ENCODE measurements at places on chromosomes 11 and 22.

DNA sequence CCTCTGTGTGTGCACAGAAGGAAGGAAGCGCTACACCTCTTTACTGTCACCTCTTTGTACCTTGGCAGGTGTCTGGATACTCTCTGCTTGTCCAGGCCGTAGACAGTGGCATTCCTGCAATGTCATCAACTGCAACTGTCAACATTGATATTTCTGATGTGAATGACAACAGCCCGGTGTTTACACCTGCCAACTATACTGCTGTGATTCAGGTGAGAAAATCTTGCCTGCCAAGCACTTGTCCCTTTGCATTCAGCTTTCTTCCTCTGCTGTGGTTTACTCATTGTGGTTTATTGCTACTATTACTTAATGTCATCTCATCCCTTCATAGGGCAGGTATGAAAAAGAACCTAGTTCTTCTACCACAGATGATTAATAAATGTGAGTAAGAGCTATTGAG lies 131.9 kb upstream of the MTNR1B start:
- no peak for DNase-seq

- no peak for DNase-seq
These were observed 14.3 kb downstream of the CD5 start for GRCh38 chr11:61116426-61117167.

DNA sequence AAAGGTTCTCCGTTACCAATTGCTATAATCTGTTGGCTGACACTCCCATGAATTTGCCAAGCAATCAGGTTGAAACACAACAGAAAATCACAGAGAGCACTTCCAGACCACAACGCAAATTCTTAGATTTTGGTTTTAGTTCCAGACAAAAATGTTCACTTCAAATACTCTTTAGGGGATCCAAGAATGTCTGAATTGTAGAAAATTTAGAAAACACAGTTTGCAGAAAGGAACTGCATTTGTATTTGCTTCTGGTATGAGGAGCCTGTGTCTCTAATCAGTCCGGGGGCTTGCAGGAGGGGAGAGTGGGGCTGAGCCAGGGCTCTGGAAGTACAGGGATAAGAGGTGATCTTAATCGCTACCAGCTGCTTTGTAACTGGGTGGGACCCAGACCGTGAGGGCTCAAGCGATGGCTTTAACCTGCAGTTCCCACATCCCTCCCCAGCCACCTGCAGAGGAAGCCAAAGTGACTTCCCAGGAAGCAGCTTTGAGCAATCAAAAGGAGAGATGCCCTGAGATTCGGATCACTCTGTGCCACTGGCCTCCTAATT lies 18.7 kb downstream of the SCUBE2 start:
- no peak for DNase-seq

GRCh38 chr11:111520560-111520959 lies 6.0 kb downstream of the HOATZ start:
- peak; percentile 74 for DNase-seq

DNA sequence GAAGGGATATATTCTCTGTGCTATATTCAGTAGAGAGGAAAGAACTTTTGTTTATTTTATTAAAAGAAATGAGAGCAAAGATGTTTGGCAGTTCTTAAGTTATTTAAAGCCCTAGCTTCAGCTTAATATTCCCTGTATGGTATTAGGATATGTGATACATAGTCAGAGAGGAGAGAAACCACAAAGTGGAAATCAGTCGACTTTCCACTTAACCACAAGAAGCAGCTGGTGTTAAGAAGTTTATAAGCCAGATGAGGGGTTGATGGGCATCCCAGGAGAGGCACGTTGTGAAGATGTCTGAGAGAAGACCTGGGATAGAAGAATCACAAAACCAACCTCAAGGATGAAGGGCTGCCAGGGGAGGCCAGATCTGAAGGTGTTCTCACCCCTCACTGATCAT lies 23.3 kb upstream of the PHF21B start:
- no peak for DNase-seq

DNA sequence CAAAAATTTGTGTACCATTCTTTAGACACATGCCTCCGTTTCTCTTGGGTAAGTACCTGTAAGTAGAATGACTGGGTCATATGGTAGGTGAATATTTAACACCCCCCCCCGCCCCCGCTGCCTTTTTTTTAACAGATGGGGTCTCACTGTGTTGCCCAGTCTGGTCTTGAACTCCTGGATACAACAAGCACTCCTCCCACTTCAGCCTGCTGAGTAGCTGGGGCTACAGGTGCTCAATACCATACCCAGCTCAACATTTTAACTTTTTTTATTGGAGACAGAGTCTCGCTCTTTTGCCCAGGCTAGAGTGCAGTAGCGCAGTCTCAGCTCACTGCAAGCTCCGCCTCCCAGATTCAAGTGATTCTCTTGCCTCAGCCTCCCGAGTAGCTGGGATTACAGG lies 32.5 kb downstream of the CECR2 start:
- DNase-seq = no peak

DNA sequence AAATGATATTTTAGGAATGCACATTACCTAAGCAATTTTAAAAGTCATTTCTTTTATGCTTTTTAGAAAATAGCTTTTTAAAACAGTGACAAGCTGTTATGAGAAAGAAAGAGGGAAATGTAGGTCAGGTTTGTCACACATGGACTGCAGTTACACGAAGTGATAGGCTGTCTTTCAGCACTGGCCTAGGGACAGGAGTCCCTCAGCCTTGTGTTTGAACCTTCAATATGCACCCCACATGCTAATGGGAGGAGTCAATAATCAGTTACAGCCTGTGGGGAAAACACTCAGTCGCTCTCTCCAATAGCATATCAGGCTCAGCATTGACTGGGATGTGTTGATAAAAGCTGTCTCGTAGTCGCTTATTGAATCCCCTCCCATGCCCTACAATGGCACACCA lies 45.8 kb downstream of the DNAJC24 start:
- DNase-seq = no peak

GRCh38 chr11:33388793-33389525 lies 131.8 kb downstream of the HIPK3 start:
- no peak for DNase-seq

DNA sequence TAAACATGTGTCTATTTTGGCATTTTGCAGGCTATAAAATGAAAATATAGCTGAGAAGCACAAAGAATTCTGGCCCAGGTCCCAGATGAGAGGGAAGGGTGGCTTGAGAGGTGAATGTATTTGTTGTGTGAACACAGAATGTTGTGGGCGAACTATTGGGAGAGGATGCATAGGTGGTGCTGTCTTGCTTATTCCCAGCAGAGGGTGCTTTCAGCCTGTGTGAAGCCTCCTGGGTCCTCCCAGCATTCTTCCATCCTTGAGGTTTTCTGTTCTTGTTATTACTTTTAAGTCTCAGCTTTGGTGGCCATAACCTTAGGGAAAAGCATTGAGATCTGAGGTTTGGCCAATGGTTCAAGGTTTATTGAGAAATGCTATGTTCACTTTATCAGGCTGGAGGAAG lies 108.7 kb upstream of the SNX19 start:
- DNase-seq = peak; percentile 16

- DNase-seq = no peak
These were observed 60.6 kb downstream of the SGSM3 start for GRCh38 chr22:40430991-40431390.

- no peak for DNase-seq
These were observed 9.2 kb downstream of the RHOG start for GRCh38 chr11:3831378-3832239.

DNA sequence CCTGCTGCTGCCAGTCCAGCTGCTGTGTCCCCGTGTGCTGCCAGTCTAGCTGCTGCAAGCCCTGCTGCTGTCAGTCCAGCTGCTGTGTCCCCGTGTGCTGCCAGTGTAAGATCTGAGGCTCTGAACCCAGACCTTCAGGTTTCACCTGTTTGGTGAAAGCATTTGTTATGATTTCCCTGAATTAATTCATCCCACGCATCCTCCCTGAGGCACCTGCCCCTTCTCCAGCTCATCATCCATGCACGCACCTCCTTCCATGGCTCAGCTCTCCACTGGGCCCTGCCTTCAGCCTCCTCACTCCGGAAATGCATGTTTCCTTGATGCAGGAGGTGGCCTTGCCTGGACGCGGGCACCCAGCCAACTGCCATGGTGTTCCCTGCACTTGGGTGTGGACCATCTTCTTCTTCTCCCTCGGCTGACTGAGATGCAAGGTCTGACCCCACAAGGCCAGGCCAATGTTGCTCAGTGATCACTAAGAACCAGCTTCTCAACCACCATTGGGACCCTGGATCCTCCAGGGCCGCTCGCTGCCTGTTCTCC lies 788 bp downstream of the KRTAP5-10 start:
- no peak for DNase-seq

DNA sequence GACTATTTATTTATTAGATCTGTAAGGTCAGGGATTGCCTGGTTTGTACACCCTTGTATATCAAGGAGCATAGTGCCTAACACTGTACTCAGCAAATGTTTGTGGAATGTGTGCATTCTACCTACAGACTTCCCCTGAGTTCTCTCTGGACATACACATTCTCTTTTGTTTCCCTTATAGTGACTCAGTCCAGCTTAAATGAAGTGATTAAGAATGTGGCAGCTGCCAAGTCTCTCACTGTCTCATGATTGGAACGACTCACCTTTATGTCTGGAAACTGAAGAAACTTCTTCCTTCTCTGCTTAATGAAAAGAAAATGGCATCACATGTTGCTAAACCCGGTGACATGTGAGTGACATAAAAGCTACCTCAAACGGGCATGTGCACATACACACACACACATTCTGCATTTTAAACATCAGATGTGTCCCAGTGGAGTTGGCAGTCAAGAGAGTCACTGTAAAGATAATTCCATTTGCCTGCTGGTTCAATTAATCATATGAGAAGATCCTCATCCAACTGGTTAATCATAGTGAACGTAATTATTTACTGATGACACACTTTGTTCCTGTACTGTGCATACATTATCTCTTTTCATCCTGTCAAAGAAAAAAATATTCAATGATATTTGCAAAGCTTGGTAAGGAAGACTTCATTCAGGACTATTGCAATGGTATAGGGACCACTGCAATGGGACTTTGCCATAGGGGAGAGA lies 42.8 kb downstream of the GLYAT start:
- DNase-seq = peak; percentile 60

GRCh38 chr11:114605370-114605769 lies 9.8 kb upstream of the NXPE4 start:
- no peak for DNase-seq

DNA sequence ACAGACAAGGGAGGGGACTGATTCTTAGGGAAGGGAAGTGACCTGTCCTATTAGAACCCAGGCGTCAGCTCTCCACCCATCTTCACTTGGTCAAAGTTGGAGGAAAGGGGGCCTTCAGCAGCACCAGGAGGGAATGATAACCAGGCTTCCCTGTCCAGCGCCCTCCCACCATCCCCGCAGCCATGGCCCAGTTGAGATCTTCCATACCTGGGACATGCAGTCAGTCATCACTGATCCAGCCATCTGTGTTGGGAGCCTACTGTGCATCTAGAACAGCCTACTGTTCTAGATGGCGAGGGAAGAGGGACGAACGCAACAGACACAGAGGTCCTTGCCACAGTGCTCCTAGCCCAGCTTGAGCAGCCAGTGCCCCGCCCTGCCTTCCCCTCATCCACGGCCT lies 40.6 kb downstream of the PDGFB start:
- no peak for DNase-seq

GRCh38 chr22:47102648-47103047 lies 340.2 kb downstream of the TBC1D22A start:
- DNase-seq = no peak
